ENCODE measurements at places on chromosomes 3 and 15. TPM values are rescaled to one million over a fixed set of nuclear protein-coding genes. Genes with fewer than 3 reads are reported as not detected.

GRCh38 chr15:99096894-99097426 lies 7.9 kb upstream of the SYNM start:
- DNase-seq, result no peak
- no peaks in the 10 kb centered on the region for H3K36me3 ChIP-seq
- no peaks in the 10 kb centered on the region for H3K4me1 ChIP-seq

The FAN1 gene
- total RNA-seq, result 16.6 TPM

GRCh38 chr15:53963801-53964200 lies 14.4 kb upstream of the UNC13C start:
- no peak for DNase-seq
- H3K27me3 ChIP-seq, result no peaks in the 10 kb centered on the region
- no peak overlapping the region for H3K27ac ChIP-seq
- no peak overlapping the region for H3K4me3 ChIP-seq
- H3K4me1 ChIP-seq, result no peaks in the 10 kb centered on the region

GRCh38 chr3:12327021-12327420 lies 38.2 kb downstream of the PPARG start:
- H3K4me3 ChIP-seq, result no peak overlapping the region
- DNase-seq, result no peak
- no peaks in the 10 kb centered on the region for H3K36me3 ChIP-seq

The NR2E3 gene
- not detected for total RNA-seq

GRCh38 chr3:183802989-183803388 lies 22.4 kb downstream of the MAP6D1 start:
- H3K36me3 ChIP-seq, result peaks cover 80% of the 10 kb centered on the region
- H3K4me1 ChIP-seq, result peaks cover 7% of the 10 kb centered on the region
- no peak overlapping the region for H3K4me3 ChIP-seq
- no peak overlapping the region for H3K27ac ChIP-seq

- no peak overlapping the region for H3K4me3 ChIP-seq
- no peak overlapping the region for H3K27ac ChIP-seq
- H3K36me3 ChIP-seq, result peaks cover 42% of the 10 kb centered on the region
- DNase-seq, result no peak
- no peaks in the 10 kb centered on the region for H3K4me1 ChIP-seq
Observed at GRCh38 chr3:62277986-62278385, 95.4 kb downstream of the FEZF2 start.

The CERS3 gene
- not detected for total RNA-seq

- DNase-seq, result no peak
- H3K4me3 ChIP-seq, result no peak overlapping the region
- no peaks in the 10 kb centered on the region for H3K36me3 ChIP-seq
Observed at GRCh38 chr3:62601238-62602070, 228.1 kb upstream of the FEZF2 start.

The LMAN1L gene
- not detected for total RNA-seq

DNA sequence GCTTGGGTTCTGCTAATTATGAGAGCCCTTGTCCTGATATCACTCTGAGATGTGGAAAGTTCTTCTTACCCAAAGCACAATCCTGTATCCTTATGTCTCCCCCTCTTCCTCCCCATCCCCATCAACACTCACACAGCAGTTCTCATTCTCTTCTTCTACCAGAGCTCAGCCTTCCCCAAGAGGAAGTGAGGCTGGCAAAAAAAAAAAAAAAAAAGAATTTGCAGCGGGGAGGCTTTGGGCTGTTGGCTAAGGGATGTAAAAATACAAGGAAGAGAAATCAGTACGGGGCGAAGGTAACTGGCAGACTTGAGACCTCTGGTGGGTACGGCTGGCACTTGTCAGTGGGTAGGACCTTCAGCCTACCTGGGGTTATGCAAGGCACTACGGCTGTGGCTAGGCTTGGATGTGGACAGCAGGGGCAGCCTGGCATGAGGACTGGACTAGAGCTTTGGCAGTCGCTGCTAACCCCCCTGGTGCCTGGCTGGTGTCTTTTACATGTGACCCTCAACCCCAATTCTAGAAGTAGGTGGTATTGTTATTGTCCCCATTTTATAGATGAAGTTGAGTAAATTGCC lies 5.4 kb downstream of the VIPR1 start:
- H3K27ac ChIP-seq, result no peak overlapping the region
- H3K4me1 ChIP-seq, result peaks cover 4% of the 10 kb centered on the region
- H3K36me3 ChIP-seq, result no peaks in the 10 kb centered on the region
- no peak overlapping the region for H3K4me3 ChIP-seq
- DNase-seq, result no peak
- H3K27me3 ChIP-seq, result no peaks in the 10 kb centered on the region

GRCh38 chr3:185089751-185090150 lies 63.1 kb downstream of the C3orf70 start:
- H3K4me1 ChIP-seq, result no peaks in the 10 kb centered on the region
- H3K36me3 ChIP-seq, result no peaks in the 10 kb centered on the region
- no peaks in the 10 kb centered on the region for H3K27me3 ChIP-seq
- H3K27ac ChIP-seq, result no peak overlapping the region
- no peak for DNase-seq
- H3K4me3 ChIP-seq, result no peak overlapping the region

GRCh38 chr3:49466085-49466484 lies 4.0 kb upstream of the DAG1 start:
- no peaks in the 10 kb centered on the region for H3K27me3 ChIP-seq
- DNase-seq, result no peak
- peaks cover 38% of the 10 kb centered on the region for H3K4me1 ChIP-seq
- H3K4me3 ChIP-seq, result no peak overlapping the region
- no peaks in the 10 kb centered on the region for H3K36me3 ChIP-seq

The NPTN gene
- total RNA-seq, result 229 TPM

GRCh38 chr3:115932807-115933206 lies 309.5 kb downstream of the GAP43 start:
- DNase-seq, result no peak
- H3K4me1 ChIP-seq, result no peaks in the 10 kb centered on the region
- H3K36me3 ChIP-seq, result no peaks in the 10 kb centered on the region
- no peaks in the 10 kb centered on the region for H3K27me3 ChIP-seq
- no peak overlapping the region for H3K4me3 ChIP-seq
- H3K27ac ChIP-seq, result no peak overlapping the region
